ENCODE measurements at places on chromosomes 5 and 9.

GRCh38 chr9:123620239-123620638 lies 264.2 kb downstream of the CRB2 start:
- no peak for DNase-seq

GRCh38 chr9:94560237-94560636 lies 5.4 kb downstream of the PCAT7 start:
- DNase-seq = no peak

GRCh38 chr5:124474528-124475215 lies 271.8 kb downstream of the ZNF608 start:
- no peak for DNase-seq

GRCh38 chr9:127779136-127779981 lies 893 bp upstream of the SH2D3C start:
- DNase-seq = no peak

DNA sequence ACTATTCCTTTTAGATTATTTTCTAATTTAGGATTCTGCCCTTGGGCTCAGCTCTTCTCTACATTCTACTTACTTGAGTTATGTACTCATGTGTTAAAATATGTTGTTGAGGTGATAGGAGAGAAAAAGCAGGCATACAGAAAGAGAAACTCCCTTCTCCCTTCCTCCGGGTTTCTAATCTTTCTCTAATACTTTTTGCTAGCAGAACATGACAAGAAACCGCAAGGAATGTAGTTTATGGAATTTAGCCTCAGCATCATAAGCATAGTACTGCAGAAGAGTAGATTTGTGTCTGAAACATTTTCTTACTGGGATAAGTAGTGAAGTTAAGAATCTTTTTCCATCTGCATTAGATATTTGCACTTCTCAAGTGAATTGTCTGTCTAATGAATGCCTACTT lies 139.5 kb upstream of the CYLC2 start:
- DNase-seq = no peak

DNA sequence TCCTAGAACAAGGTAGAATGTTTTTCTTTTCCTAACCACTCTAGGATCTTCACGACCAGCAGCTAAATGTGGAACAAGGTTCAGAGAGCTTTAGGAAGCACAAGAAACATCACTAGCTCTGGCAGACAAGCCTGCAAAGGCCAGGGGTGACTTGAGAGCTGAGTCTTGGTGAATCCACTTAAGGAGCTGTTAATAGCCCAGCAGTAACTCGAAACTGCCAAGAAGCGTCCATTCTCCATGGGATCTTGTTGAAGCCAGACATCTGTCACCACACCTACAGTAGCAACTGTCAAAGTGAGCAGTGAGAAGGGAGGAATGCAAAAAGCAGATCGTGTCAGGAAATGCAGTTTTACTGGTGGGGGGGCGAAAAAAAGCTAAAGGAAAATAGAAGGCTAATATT lies 87.2 kb downstream of the ATPSCKMT start:
- DNase-seq = no peak

DNA sequence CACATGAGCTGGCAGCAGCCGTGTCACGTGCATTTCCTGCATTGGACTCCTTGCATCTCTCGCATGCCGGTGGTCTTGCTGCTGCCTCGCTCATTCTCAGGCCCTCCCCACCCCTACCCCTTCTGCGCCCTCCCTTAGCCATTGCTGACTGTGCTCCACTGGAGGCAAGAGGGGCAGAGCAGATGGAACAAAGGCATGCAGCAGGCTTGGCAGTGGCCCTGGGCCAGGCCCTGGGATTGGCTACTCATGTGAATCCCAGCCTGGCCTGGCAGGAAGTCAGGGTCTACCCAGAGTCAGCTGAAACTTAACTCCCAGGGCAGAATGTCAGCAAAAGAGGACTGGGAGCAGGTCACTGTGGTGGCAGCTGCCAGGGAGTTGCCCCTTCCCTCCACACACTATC lies 62.3 kb downstream of the TSTD2 start:
- DNase-seq = no peak

DNA sequence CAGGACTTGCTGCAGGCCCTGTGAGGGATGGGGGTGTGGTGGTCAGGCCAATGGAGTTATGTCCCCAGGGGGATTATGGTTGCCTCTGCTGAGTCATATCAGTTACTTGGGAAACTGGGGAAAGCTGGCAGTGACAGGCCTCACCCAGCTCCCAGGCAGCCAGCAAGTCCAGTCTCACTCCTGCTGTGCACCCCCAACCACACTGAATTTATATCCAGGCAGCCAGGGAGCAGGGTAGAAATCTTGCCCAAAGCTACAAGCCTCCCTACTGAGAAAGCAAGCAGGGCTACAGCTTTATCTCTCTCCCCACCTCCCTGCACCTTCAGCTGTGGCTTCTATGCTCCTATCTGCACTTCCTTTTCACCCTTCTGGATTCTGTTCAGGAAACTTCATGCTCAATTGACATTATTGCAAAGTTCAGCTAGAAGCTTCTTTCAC lies 2076.0 kb upstream of the CDH9 start:
- DNase-seq = no peak

- DNase-seq = no peak
Measured at GRCh38 chr5:78908173-78909061, 76.7 kb downstream of the ARSB start.

DNA sequence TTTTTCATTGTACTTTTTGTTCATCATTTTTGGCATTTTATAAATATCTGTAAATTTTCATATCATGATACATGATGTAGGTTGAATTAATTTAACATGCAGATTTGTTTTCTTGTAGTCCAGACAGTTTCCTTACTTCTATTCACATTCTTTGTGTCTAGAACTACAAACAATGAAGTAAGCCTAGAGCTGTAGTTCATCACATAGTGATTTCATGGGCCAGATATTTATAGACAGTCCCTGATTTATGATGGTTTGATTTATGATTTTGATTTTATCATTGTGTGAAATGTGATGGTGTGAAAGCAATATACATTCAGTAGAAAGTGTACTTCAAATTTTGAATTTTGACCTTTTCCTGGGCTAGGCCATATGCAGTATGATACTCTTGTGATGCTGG lies 139.0 kb downstream of the ARHGEF28 start:
- no peak for DNase-seq

DNA sequence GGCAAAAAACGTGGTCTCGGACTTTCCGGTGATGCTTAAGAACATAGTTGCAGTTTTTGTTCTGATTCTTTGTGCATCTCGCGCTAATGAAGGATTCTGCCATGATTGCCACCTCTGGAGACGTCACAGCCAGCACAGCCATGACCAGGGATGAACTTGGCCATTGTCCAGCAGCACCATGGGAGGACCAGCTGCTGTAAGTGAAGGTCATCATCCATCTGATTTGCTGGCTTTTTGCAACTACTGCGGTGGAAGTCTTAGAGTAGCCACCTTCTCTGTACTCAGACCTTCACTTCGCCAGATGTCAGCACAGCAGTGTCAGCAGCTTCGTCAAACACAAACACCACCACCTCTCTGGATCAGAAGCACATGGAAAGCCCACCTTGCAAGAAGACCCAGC lies 45.7 kb downstream of the NSUN2 start:
- DNase-seq = no peak

DNA sequence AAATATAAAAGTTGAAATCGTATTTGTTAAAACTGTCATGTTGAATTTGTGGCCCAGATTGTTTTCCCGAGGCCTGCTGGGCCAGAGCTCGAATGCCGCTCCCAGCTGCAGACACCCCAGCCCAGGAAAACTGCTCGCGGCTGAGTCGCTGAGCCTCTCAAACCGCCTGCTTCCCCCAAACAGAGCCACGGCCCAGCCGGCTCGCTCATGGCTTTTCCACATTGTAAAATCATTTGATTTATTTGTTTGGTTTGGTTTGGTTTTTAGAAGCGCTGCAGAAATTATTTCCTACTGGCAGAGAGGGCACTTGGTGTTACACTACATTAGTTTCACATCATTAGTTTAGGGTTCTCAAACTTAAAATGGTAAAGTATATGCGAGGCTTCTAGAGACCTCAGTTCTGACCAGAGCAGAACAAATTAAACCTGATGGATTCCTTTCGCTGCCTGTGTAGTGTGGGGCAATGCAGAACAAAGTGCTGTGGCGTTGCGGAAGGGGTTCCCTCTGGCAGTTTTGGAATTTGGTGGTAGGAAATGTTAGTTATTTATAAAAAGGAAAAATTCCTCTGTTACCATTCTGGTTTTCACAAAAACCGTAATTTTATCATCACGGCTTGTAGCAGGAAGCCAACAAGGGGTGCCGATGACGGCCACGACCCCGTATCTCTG lies 156.5 kb upstream of the PITX1 start:
- no peak for DNase-seq

- no peak for DNase-seq
Measured at GRCh38 chr5:97629276-97629675, 446.2 kb upstream of the RIOK2 start.

DNA sequence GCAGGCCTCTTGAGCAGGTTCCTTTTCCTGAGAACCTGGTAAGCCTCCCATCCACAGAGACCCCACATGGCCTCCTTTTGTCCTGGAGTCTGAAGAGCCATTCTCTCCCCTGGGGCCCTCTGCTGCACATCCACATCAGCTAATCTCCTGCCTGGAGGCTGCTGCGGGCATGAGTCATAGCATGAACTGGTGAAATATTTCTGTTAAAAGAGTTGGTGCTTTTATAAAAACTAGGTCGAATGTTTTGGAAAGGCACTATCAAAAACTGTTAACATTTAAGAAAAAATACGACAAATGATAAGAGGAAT lies 399.4 kb downstream of the CTNND2 start:
- DNase-seq = no peak

- no peak for DNase-seq
Measured at GRCh38 chr5:66151030-66151429, 6.9 kb downstream of the SREK1 start.

DNA sequence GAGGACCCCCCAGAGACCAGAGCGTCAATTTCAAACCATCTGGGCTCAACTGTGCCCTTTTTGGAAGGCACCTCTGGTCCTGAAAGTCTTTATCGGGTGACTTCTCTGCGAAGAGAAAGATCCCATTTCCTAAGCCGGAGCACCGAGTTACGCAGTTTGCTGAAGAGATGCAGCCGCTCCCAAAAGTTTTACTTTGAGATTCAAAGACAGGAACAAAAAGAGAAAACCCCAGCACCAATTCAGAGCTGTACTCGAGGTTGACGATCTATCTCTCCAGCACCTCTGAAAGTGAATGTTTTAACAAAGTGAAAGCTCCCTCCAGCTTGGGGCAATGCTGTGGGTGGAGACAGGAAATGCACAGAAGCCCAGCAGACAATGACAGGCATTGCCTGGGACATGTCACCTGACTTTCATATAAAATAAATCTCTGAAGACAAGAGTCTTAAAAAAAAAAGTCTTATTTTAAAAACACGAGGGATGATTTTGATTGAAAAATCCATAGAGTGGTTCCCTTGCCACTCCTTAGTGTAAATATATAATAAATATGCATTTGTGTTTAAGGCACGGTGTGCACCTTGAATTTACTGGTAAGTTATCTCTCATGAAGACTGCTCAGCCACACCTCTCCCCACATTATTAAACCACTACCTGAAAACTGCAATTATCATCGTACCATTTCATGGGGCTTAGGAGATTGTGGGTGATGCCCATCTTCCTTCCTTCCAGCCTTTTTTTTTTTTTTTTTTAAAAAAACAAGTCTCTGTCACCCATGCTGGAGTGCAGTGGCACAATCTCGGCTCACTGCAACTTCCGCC lies 79.9 kb downstream of the FNBP1 start:
- no peak for DNase-seq

- no peak for DNase-seq
Measured at GRCh38 chr9:95366731-95367325, 49.3 kb upstream of the FANCC start.

DNA sequence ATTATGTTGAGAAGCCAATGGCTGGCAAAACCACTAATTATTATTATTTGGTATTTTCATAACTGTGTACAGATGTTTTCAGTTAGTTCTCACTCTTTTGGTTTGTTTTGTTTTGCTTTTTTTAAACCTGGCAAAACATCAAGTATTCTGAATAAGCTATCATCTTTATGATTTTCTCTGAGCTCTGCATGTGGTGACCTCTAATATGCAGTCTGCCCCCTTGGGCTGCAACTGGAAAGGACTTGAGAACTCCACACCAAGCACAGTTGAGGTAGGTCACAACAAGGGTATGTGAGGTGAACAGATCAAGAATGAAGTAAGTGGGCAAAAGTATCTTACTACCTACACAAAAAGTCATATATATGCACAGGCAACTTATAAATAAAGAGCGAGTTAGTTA lies 202.2 kb downstream of the NFIB start:
- no peak for DNase-seq

DNA sequence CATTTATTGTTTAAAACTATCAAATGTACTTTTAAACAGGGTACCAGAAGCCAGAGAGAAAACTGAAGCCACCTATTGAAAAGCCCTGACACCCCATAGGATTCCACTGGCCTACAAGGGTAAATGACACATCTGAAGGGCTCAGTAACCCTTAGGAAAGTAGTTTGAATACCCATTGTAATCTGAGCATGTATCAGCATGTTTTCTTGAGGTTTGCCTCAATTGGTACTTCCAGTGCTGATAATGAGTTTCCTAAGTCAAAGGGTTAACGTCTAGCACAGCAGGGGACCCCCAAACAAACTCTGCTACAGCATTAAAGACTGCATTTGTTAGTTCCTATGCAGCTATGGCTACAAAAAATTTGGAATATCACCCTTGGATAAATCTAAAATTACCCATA lies 657.1 kb downstream of the NR2F1-AS1 start:
- DNase-seq = no peak

GRCh38 chr9:113562653-113563381 lies 99.3 kb downstream of the RGS3 start:
- no peak for DNase-seq

- DNase-seq = no peak
Measured at GRCh38 chr9:27462846-27463245, 61.2 kb upstream of the IFNK start.

GRCh38 chr5:59095480-59095879 lies 512.6 kb downstream of the RAB3C start:
- no peak for DNase-seq

GRCh38 chr9:87112656-87113055 lies 165.3 kb upstream of the GAS1 start:
- no peak for DNase-seq

DNA sequence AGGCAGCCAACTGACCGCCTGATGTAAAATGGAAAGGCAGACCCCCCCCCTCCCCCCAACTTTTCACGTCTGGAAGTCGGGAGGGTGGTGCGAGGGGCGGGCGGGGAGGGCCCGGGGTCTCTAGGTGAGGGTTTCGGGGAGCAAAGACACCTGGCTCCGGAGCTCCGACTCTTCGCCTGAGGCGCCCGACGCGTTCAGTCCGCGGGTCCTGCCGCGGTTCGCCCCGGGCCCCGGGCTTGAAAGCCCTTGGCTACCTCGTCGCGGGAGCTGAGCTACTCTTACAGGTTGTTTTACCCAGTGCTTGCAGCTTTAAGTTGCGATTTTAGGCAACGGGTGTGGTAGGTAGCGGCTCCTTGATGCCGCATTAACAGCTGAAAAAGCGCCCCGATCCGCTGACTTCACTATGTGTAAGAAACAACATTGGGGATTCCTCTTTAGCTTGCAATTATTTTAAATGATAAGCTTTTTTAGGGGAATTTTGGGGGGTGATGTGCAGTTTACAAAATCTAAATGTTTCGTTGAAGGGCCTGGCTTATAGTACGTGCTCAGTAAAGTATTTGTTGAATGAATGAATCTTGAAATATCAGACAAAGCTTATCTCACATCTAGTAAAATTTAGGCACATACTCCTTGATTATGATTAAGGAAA lies 722 bp downstream of the CDC42SE2 start:
- no peak for DNase-seq

All from 8988T (cell line).